ENCODE measurements at places on chromosomes 1 and 21.

GRCh38 chr1:47812904-47813514 lies 184.2 kb downstream of the TRABD2B start:
- no peak for DNase-seq

GRCh38 chr21:27700974-27701614 lies 734.2 kb upstream of the ADAMTS5 start:
- DNase-seq = peak; percentile 90

DNA sequence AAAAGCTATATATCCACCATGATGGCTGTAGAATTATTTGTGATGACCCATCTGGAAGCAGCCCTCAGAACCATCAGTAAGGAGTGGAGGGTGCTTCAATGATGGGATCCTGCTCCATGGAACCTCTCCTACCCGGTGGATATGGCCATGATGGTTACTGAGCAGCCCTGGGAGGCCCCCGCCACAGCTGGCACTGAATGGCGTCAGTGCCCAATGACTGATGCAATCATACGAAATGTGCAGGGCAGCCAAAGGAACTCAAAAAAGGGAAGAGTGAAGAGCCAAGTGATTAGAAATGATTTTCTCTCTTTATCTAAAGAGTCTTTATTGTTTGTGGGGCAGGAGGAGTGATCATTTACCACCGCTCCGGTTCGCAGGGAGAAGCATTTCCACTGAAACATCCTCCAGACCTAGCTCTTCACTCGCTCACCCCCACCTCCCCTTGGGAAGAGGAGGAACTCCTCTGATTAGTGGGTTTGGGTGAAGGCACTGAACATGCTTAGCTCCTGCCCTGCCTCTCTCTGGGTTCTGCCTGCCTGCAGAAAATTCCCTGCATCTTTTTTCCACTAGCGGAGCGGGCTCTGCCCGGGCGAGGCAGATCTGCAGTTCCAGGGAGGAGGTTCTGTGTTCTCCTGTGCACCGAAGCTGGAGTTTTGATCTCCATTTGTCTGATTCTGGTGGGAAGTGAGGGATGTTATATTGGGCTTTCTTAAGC lies 260.3 kb downstream of the GRIK3 start:
- no peak for DNase-seq

GRCh38 chr1:244989813-244990212 lies 125.5 kb upstream of the HNRNPU start:
- peak; percentile 34 for DNase-seq

DNA sequence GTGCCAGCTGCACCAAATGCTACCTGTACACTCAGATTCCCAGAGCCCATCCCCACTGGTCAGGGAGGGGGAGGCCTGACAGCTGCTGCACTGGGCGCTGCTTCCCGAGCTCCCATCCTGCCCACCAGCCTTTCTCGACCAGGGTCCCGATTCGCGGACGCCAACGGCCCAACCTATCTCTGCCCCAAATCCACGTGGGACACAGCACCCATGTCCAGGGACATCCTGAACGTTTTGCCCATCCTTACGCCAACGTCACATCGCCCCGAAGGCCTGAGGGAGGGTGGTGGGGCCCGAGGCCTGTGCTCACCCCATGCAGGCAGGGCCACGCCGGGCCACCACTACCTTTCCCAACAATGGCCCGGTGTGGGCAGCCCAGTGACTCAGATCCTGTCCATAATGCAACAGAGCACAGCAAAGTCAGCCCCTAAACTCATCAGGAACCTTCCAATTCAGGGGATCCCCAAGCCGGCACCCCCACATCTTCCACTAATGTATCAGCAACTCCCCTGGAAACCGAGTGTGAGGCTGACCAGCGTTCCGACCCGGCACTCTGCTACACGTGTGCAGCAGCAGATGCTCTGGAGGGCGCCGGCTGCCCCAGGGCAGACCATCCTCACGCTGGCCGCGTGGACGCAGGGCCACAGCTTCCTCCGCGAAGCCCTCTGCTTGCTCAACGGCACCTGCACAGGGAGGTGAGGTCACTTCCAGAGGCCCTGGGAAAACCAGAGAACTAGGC lies 11.3 kb upstream of the TMEM240 start:
- DNase-seq = no peak

DNA sequence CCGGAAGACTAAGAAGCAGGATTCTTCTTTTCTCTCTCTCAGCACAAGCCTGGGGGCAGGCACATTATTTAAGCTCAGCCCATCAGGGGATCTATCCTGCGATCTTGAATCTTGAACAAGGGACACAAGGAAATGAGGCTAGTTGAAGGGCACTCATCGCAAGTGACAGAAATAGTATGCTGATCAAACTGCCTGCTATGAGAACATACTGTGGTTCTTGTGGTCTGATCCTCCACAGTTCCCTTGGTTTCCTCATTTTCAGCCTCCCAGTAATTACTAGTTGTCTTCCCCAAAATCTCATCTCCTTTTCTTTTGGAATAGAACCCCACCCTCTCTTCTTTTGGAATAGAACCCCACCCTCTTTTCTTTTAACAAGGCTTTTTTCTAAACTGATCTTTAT lies 6.5 kb downstream of the ANKRD45 start:
- no peak for DNase-seq

- no peak for DNase-seq
Observed at GRCh38 chr1:206014601-206015000, 9.1 kb downstream of the CTSE start.

DNA sequence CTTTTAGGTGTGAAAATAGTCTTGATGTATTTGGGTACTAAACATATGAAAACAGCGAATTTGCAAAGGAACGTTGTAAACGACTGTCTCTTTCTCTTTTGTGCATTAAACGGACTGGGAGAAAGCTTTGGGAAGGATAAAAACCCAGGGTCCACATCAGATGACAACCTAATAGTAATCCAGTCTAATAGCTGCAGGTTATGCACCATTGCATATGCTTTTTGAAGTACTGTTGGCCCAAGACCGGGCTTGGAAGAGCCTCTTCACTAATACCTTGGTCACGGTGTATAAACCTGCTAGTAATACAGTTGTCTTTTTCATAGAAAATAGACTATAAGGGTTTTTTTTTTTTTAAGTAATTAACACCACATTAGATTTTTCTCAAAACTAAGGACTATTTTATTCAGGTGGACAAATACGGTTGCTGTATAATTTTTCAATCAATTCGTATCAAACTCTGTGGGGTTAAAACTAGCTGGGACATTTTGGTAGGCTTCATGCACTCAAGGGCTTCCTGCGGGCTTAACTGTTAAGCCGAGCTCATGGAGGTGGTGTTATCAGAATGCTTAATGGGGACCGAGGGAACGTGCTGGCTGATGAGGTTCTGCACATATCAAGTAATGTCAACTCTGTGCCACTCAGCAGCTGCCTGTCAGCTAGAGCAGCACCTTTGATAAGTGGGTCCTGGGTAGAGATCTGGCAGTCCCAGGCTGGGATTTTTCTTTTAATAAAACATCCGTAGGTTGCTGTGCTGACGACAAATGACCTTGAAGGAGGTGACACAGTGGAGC lies 2.1 kb downstream of the RYR2 start:
- no peak for DNase-seq

GRCh38 chr21:35048183-35048601 lies 910 bp downstream of the RUNX1 start:
- DNase-seq = peak; percentile 21

DNA sequence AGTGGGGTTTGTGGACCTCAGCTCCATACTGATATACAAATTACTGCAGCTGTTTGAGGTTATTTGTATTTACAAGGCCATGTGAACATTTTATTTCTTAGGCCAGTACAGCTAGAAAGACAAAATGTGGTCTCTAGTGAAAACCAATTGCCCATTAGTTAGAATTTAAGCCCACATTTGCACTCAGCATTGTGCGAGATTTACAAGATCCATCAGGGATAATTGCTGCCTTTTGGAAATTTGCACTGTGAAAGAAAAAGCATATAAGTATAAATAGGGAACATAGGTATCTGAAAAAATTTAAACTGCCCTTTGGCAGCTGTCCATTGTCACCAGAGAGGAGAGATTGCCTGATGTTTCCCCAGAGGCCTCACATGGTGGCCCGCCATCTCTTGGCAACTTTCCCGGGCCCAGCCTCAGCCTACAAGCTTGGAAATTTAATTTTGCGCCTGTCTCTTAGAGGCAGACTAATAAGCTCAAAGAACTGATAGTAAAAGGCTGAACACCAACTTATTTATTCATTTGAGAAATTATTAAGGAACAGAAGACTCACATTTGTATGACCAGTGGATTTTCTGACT lies 120.7 kb downstream of the MAP3K21 start:
- DNase-seq = no peak

GRCh38 chr1:200253774-200254495 lies 155.9 kb downstream of the ZNF281 start:
- DNase-seq = no peak

GRCh38 chr1:231093156-231093922 lies 53.3 kb upstream of the FAM89A start:
- no peak for DNase-seq

DNA sequence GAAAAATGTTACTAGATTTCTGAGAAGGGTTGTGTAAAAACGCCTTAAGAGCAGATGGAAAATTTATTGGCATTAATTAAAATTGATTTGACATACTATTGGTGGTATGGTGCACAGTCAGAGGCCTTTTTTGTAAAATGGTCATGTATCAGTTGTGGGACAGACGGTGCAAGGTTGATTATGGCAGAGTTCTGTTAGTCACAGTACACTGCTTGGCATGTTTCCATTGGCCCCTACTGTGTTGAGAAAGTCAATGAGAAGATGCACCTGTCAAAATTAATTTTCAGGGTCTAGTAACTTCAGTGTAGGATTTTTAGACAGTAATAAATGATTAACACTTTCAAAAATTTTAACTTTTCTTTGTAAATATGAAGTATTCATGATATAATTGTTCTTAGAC lies 4.4 kb downstream of the B3GALT2 start:
- no peak for DNase-seq

DNA sequence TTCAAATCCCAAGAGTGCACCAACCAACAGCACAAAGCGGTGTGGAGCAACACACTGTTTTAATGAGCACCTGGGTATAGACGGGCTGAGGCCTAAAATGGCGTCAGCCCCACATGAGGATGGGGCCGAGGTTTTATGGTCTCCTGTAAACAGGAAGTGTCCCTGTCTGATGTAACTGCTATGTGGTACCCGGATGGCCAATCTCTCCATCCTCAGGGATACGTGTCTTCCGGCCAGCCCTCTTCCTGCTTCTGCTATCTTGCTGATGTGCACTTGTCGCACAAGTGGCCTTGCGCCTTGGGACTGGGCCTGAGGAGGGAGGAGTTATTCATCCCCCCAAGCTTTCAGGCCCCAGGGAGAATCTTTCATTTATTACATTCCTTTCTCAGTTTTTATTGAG lies 73.5 kb downstream of the CNST start:
- DNase-seq = no peak

DNA sequence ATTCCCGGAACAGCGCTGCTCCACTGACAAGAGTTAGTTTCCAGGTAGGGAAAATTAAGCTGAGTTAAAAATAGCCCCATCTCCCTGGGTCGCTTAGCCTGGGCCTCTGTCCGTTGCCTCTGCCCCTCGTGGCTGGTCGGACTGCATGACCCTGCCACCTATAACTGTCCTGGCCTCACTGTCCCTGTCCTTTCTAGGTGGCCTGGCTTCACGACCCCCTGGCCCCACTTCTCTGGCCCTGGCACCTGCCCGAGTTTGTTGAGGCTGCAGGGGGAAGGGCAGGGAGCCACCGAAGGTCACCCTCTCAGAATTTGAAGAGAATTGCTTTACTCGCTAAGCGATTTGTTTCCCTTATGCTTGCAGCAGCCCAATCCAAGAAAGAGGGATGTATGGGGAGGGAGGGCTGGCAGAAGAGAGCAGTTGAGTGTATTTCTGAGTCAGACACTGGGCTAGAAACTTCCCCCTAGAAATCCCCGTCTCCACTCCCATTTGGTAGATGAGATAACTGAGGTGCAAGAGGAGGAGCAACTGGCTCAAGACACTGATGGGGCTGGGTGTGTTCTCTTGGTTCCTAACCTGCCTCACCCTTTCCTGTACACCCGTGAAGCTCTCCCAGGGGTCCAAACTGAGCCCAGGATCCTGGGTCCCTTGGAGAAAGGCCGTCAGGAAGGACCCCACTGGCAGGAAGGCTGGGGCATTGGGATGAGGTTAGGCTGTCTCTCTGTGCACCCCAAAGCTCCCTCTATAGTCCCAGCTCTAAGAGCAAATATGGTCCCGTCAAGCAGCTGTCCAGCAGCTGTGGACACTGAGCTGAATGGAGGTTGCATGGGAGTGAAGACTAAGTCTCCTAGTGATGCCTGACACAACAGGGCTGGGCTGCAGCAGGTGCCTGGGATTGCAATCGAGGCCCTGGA lies 2.9 kb upstream of the EDN2 start:
- no peak for DNase-seq

DNA sequence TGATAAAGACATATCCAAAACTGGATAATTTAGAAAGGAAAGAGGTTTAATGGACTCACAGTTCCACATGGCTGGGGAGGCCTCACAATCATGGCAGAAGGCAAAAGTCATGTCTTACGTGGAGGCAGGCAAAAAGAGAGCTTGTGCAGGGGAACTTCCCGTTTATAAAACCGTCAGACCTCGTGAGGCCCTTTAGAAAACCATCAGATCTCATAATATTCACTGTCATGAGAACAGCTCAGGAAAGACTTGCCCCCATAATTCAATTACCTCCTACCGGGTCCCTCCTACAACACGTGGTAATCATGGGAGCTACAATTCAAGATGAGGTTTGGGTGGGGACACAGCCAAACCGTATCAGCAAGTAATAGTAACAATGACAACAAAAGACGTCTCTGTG lies 88.2 kb upstream of the SLC25A33 start:
- DNase-seq = no peak

DNA sequence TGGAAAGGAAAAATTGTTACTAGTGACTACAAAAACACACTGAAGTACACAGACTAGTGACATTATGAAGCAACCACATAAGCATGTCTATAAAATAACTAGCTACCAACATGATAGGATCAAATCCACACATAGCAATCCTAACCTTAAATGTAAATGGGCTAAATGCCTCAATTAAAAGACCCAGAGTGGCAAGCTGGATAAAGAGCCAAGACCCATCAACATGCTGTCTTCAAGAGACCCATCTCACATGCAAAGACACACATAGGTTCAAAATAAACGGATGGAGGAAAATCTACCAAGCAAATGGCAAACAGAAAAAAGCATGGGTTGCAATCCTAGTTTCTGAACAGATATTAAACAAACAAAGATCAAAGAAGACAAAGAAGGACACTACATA lies 49.4 kb upstream of the LRRC8B start:
- DNase-seq = no peak

DNA sequence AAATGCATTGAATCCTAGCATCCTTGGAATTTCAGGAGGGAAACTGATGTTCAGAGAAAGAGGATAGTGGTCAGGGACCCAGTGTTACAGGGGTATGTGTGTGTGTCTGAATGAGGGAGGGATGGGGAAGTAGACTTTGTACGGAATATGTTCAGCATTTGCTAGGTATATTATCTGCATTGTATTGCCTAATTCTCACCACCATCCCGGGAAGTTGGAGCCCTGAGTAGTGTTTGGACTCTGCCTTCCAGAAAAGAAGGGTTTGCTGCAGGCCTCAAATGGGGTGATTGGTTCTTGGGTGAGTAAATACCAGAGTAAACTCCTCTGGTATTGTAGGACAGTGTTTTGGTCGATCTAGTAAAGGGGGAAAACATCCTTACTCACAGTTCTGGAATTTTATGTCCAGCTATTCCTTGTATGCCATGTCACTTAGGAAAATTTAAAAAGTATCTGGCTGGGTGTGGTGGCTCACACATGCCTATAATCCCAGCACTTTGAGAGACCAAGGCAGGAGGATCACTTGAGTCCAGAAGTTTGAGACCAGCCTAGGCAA lies 7.1 kb upstream of the ZNF496 start:
- DNase-seq = no peak
